ENCODE measurements at places on chromosomes 13 and 19.

DNA sequence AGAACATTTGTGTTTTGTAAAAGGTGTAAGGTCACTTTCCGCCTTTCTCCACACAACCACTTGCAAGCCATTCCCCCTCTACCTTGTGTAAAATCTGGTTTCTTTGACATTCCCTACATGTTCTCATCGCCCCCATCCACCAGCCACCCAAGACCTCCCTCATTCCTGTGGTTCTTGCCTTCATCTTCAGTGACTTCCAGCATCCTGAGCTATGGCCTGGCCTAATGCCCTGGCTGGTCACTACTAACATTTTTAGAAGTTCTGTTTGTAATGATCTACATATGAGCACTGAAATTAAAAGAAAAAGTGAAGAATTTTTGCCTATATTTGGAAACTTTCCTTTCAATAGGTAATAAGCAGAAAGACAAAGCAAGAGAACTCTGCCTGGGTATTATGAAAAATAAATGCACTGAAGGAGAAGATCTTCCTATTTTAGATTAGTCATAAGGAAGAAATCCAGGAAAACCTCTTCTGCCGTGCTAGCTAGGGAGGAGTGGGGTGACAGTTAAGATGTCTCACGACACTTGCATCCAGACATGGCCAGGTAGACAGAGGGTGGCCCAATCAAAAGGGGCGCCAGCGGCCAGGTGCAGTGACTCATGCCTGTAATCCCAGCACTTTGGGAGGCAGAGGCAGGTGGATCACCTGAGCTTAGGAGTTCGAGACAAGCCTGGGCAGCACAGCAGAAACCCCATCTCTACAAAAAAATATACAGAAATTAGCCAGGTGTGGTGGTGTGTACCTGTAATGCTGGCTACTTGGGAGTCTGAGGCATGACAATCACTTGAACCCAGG is 28.1 kb upstream of the MPHOSPH8 start:
- no peak for DNase-seq

DNA sequence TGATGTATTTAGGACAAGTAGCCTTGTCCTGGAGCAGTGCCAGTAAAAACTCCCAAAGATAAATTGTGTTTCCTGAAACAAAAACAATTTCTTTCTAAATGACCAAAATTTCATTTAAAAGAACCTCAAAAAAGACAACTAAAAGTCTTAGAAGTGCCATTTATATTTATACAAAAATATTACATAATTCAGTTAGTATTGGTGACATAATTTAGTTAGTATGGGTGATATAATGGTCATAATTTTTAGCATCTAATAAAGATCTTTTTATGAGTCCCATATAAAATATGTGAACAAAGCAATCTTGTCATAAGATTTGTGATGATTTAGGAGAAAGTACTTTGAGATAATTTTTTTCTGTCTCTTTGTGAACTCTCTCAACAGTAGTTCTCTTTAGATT is 76.0 kb downstream of the ELF1 start:
- no peak for DNase-seq

DNA sequence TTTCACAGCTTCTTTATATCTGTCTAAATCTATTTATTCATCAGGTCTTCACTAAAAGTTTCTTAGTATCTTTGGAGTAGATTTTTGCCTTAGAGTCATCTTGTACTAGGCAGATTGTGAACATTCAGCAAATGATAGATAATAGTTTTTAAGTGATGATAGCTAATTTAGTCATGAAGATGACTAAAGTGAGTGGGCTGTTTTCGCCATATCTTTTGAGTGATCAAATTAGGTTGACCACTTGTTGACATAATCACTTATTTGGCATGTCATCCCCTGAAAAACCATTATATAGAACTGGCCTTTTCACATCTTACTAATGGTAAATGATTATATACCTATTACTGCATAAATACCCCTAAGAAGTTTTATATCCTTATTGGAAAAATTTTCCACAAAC is 999.2 kb downstream of the PCDH17 start:
- DNase-seq: no peak

GRCh38 chr13:106455777-106456176 is 79.7 kb downstream of the EFNB2 start:
- peak; percentile 1 for DNase-seq

DNA sequence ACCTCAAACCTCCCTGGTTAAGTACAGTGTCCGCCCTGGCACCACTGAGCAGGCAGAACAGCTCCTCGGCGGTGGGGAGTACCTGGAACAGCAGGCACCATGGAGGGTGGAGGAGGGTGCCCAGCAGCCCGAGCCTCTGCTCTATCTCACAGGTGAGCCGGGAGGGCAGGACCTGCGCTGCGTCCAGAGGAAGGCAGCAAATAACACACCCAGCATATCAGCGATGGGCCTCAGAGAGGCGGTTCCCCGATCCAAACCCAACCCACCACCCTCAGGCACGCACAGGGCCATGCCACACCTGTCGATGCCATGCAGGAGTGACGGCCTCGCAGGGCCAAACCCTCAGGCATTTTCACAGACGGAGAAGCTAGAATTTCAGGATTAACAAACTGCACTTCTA is 11.8 kb downstream of the PEPD start:
- no peak for DNase-seq

- DNase-seq: no peak
These were observed 16.0 kb upstream of the SLC7A10 start for GRCh38 chr19:33241530-33242101.

DNA sequence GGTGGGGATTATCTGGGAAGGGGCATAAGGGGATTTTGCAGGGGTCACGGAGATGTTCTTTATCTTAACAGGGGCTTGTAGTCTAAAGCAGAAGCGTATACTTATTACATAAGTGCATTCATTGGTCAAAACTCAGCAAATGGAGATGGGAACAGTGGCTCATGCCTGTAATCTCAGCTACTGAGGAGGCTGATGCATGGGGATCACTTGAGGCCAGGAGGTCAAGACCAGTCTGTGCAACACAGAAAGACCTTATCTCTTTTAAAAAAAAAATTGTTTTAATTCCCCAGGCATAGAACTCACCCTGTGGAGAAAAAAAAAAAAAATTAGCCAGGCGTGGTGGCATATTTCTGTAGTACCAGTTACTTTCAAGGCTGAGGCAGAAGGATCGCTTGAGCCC is 18.9 kb downstream of the FAM187B start:
- peak; percentile 21 for DNase-seq

DNA sequence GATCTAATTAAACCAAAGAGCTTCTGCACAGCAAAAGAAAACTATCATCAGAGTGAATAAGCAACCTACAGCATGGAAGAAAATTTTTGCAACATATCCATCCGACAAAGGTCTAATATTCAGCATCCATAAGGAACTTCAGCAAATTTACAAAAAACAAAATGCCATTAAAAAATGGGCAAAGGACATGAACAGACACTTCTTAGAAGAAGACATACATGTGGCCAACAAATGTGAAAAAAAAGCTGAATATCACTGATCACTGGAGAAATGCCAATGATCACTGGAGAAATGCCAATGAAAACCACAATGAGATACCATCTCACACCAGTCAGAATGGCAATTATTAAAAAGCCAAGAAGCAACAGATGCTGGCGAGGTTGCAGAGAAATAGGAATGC is 32.5 kb downstream of the ZNF582 start:
- no peak for DNase-seq

DNA sequence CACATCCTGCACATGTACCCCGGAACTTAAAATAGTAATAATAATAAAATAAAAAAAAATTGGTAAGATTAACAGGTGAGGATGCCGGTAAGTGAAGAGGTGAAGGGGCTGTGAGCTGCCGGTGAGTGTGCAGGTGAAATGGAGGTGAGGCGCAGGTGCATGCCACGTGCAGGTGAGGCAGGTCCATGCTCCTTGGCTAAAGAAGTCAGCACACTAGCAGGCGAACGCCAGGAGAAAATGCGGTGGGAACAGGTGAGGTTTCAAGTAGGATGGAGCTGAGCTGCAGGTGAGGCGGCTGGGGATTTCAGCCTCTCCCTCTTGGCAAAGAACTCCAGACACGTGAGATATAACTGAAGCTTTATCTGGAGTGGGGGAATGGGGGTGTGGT is 7.5 kb upstream of the TNFSF14 start:
- DNase-seq: no peak

DNA sequence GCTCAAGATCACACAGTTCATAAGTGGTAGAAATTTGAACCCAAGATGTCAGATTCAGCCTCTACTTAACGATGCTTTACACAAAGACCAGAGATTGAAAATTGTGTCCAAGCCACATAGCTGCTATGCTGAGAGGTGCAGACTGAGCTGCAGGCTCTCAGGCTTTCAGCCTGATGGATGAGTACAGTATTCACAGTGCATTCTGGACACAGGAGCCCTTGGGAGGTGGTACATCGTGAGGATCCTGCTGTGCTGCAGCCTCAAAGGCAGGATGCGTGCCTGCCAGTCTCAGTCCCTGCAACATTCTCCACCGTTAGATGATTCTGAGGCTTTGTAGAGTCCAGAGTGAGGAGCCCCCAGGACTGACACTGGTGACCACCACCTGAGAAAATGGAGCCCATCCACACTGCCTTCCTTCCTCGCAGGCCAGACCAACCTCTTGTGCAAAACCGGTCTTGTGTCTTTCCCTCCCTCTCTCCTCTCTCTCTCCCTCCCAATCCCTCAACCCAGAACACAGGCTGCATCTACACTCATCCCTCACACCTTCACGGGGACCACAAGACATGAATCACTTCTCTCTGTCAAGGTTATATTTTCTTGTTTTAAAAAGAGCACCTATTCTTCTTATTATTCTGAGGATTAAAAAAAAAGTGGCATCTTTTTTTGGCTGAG is 203.4 kb upstream of the ZNF507 start:
- DNase-seq: no peak

DNA sequence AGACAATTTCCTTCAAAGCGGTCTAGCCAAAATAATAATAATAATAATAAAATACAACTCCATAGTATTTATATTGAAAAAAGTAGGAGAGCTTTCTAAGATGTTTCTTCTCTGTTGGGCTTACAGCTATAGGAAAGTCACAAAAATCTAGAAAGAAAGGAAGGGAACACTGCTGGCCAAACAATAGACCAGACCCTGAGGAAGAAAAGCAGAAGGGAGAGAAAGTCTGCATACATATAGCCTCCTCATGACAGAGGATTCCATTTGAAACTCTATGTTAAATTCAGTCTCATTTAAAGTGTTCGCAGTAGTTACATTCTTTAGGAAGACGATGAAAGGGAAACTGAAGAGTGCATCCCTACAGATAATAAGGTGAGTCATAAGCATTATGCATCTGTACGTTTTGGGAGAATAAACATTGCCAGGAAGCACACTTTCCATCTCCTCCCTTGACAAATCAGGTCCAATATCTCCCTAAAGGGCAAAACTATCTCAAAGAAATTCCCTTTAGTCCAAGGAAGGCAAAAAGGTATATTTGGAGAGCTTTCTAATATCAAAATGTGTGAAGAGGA is 86.5 kb downstream of the PCDH9 start:
- no peak for DNase-seq

DNA sequence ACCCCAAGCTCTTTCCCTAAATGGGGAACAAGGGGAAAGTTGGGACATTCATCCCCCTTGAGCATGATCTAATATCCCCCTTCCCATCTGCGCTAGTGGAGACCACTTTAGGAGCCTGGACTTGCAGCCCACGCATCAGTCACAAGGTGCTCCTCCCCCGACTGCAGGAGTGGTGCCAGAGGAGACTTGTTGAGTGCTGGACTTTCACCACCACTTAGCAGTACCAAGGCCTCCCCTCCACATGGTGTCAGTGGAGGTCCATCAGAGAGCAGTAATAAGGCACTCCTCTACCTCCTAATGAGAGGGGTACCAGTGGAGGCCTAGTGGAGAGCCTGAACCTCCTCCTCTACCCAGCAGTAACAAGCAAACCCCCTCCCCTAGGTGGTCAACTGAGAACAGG is 22.5 kb downstream of the CAB39L start:
- no peak for DNase-seq

- DNase-seq: no peak
These were observed 65.4 kb upstream of the WDFY2 start for GRCh38 chr13:51518827-51519226.

- DNase-seq: peak; percentile 95
These were observed 59.6 kb downstream of the MYO9B start for GRCh38 chr19:17135001-17135853.

DNA sequence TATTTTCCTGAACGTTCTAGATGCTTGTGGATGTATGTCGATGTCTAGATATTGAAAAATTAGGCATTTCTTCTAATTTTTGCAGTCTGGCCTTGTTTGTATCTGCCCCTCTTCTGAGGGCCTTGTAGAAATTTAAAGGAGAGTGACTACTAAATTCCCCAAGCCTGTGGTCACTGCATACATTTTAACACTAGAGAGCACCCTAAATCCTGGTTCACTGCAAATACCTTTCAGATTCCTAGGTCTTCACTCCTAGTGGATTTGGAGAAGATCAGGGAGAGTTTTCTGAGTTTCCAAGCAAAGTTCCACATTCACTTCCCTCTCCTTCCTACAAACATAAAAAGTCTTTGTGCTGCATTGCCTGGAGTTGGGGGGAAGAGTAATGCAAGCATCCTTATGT is 1272.5 kb downstream of the OLFM4 start:
- DNase-seq: no peak

DNA sequence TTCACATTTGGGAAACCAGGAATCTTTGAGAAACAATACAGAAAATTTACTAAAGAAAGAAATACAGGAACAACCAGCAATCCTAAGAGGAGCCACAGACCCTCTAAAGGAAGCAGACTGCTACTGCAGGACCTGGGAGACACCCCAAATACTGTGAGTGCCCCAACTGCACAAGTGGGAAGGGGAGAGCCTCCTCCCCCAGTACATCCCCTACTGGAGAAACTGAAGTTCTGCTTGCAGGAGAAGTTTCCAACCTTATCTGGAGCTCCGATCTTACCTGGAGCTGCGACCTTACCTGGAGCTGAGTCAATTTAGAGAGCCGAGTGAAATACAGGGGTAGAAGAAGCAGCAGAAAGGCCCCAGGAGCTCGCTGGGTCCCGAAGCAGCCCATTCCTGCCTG is 236.4 kb upstream of the SPRY2 start:
- DNase-seq: no peak

GRCh38 chr13:109720758-109721184 is 65.6 kb downstream of the IRS2 start:
- DNase-seq: no peak

- DNase-seq: no peak
These were observed 133.0 kb downstream of the STK24 start for GRCh38 chr13:98443800-98444325.

GRCh38 chr13:87080100-87080779 is 590.9 kb upstream of the SLITRK5 start:
- no peak for DNase-seq

Data from ecto neural progenitor cell (in vitro differentiated cells).